Caudate nucleus (tissue), 63 donors: ENCODE measurements at places on chromosomes 1 and 21.

GRCh38 chr1:26734501-26735058, 38.8 kb downstream of the ARID1A start:
- no peak for DNase-seq

- DNase-seq = no peak
Measured at GRCh38 chr21:43198376-43198775, 29.6 kb downstream of the CRYAA start.

GRCh38 chr1:159091180-159091560, 14.6 kb upstream of the AIM2 start:
- no peak for DNase-seq

GRCh38 chr1:110647254-110647891, 27.4 kb downstream of the KCNA3 start:
- no peak for DNase-seq

DNA sequence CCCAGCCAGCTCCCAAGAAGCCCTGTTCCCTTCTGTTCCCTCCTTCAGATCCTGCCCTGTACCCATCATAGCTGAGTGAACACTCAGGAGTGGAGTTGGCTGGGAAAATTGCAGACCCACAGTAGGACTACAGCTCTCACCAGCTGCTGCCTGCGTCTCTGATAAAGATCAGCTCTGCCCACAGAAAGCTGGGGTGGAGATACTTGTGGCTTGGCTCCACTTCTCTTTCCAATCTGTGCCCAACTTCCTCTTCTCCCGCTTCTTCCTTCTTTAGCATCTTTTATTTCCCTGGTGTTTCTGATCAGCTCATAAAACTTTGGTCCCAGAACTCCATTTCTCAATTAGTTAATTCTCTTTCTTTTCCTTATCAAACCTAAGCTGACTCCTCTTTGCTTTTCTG, 5.5 kb upstream of the CD1A start:
- no peak for DNase-seq

DNA sequence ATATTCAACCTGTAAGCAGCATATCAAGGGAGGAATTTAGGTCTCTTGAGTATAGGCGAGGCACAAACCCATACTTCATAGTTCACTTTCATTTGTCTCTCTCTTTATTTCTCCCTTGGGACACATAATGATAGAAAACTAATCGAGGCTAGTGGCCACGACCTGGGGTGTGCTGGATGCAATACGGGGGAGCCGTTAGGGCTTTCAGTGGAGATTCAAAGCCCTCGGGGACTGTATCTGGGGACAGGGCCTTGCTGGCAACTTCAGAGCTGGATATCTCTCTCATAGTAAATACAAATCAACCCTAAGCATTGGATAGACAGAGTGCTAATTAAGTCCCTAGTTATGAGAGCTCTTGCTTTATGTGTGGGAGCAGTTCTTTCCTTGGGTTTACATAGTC, 36.9 kb upstream of the SLC22A15 start:
- no peak for DNase-seq

DNA sequence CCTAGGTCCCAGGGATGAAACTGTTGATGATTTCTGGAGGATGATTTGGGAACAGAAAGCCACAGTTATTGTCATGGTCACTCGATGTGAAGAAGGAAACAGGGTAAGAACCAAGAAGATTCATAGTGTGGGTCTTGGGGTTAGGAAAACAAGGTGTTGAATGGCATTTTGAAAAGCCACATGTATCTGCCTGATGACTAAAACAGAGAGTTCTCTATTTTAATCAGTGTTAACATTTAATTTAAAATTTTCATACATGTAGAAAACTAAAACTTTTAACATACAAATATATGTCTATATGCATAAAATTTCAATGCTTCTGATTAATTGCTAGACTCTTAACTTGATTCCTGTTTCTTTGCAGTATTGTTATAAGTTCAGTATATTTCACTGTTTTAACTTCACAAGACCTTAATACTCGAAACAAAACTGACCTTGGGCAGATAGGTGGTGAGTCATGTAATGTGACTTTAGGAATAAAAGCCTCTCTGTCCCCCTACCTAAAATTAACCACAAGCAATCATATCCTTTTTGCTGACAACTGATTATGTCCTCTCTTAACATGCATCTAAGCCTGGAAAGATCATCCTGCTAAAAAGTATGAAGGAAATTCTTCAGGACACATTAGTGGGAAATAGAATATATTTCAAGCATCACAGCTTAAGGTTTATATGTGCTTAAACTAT, 95.6 kb downstream of the PTPRC start:
- DNase-seq = no peak

GRCh38 chr1:56844545-56845136, 10.0 kb upstream of the C8A start:
- DNase-seq = no peak

GRCh38 chr1:244218220-244218619, 167.1 kb downstream of the ZBTB18 start:
- DNase-seq = peak; percentile 70

DNA sequence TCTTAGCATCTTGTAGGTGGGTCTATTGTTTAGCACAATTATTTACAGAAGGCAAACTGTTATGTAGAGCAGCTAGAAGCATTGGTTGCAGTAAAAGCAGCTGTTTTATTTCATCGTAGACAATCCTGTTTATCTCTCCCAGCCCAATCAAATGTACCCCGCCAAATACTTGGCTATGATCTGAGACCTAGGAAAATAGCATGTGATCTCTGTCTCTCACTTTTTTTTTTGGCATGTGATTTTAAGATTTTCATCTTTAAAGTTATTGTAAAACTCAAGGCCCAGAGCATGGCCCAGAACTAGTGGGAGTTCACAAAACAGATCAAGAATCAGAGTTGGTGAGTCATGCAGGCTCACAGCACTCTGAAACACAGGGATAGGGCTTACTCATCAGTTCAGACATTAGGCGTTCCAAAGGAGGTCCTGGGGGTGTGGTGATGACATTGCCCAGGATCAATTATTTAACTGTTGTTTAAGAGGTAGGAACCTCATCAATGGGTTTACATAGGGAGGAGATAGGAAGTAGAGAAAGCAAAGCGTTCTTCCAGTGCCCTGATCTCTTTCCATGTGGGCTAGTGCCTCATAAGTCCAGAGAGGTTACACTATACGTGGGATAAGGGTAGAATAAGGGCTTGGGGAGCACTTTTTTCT, 40.2 kb downstream of the TBX19 start:
- DNase-seq = no peak

DNA sequence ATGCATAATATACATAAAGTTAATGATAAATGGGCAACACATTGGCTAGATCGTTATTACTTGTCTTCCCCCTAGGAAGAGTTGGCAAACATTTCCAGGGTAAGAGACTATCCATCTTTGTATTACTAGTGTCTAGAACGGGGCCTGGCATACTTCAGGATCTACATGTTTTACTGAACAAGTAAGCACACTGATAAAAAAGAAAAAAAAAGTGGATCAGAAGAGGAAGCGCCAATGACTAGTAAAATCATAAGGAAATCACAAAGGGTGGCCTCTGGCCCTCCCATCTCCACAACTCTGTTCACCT, 482 bp downstream of the TM2D1 start:
- no peak for DNase-seq

- no peak for DNase-seq
Measured at GRCh38 chr1:15541231-15541792, 14.7 kb downstream of the DNAJC16 start.

- no peak for DNase-seq
Measured at GRCh38 chr1:23600283-23600682, 41.0 kb upstream of the ID3 start.

DNA sequence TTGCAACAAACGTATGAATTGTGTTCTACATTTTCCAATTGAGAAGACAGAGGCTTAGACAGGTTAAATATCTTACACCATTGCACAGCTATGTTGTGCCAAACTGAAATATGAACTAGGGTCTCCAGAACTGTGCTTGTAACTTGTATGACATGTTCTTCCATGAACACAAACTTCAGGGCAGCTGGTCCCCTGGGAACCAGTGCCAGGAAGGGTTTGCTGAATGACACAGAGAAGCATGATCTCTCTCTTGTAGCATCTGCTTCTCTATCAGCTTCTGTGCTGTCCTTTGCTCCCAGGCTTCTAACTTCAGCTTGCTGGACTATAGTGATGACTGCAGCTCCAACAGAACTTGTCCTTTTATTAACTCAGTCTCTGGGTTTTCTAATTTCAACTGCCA, 385.5 kb downstream of the SIPA1L2 start:
- DNase-seq = no peak

- no peak for DNase-seq
Measured at GRCh38 chr1:36081926-36082485, 1.9 kb upstream of the TEKT2 start.

- DNase-seq = no peak
Measured at GRCh38 chr1:43830802-43831201, 102.8 kb upstream of the ARTN start.

DNA sequence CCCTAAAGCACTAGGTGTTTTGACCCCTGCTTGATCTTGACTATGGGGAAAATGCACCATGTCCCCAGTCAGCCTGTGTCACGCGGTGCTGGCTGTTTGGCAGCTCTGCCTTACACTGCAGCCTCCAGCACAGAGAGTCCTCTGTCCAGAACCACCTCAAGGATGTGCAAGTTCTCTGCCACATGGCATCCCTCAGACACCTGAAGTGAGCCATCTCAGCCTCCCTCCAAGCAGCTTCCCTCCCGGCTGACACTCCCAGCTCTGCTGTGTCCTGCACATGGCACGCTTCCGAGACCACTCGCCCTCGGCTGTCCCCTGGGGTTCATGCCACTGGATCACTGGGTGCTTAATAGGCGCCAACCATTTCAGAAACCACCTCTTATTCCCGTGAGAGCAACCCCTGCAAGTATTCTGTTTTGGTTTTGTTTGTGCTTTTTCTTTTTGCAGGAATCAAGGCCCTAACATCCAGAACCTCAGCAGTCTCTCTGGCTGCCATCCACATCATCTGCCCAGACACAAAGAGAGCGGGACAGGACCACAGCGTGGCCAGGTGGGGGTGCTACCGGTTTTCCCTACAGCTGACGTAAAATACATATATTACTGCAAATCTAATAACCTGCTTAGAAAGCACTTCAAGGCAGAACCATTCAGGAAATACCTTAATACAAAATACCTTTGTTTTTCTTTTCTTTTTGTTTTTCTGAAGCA, 45.7 kb downstream of the CAPZB start:
- peak; percentile 49 for DNase-seq

- DNase-seq = no peak
Measured at GRCh38 chr21:28089599-28090441, 902.9 kb downstream of the LTN1 start.

DNA sequence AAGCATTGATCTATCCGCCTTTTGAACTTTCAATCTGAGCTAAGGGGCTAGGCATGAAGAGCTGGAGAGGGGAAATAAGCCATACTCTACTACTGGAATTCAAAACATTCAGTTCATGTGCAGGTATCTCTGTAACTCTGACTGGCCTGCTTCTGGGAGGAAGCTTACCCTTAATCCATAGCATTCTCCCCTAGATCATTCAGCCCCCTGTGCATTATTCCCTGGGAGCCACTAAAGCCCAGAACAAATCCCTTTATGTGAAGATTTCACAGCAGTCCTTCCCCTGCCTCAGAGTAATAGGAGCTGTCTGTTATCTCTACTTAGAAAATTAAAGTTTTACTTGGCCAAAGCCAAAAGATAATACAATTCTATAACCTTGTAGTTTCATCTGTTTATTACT, 300.7 kb downstream of the SEC16B start:
- no peak for DNase-seq

- no peak for DNase-seq
Measured at GRCh38 chr21:38990424-38990794, 184.7 kb downstream of the ETS2 start.

DNA sequence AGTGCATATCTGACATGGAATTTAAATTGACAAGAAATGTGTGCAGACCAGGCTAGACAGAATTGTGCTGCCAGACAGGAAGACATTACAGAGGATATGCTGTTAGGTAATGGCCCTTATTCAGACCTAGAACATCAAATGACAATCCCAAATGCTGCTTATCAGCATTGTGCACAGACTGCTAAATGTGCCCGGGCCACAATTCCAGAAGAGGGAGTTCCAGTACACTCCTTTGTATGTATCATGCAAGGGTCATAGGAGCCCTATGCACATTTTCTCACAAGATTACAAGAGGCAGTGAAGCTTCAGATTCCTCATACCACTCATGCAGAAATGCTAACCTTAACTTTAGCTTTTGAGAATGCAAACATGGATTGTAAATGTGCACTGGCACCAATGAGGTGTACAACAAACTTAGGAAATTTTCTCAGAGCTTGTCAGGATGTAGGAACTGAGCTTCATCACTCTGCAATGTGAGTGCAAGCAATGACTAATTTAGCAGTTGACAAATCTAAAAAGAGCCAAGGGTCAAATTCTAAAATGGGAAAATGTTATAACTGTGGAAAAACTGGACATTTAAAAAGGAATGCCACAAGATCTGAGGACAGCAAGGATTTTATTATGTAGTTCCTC, 273.5 kb downstream of the COL11A1 start:
- DNase-seq = no peak

DNA sequence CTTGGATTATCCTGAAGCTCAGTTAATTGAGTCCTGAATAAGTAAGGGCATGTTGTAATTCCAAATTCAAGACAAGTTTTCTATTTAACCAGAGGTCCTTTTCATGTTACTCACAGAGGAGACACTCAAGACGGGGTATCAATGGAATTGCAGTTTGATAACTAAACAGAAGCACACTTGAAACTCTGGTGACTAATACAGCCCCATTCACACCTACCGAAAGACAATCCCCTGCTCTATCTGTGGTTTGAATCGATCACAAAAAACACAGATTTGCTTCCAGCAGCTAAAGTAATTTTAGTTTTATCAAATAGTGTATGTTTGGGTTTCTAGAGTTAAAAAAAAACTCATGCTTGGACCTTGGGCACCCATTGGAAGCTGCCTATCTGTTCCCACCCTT, 60.4 kb downstream of the TEX35 start:
- DNase-seq = no peak

DNA sequence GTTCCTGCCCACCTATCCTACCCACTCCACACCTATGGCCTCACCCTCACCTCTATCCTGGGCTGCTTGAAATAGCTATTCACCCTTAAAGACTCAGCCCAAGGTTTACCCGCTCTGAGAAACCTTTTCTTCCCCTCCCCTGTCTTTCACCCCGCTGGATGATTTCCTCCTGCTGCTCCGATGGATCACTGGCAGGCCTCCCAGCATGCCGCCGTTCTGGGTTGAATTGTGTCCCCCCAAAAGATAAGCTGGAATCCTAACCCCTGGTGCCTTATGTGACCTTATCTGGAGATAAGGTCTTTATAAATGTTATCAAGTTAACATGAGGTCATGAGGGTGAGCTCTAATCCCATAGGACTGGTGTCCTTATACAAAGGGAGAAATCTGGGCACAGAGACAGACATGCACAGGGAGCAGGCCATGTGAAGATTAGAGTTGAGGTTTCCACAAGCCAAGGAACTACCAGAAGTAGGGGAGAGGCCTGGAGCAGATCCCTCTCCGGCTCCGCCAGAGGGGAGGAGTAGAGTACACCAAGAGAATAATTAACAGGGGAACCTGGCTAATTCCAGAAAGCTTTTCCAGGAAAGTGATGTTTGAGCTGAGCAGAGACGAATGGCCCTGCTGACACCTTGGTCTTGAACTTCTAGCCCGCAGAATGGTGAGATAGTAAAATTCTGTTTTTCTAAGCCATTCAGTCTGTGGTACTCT, 110.0 kb upstream of the SERBP1 start:
- no peak for DNase-seq

DNA sequence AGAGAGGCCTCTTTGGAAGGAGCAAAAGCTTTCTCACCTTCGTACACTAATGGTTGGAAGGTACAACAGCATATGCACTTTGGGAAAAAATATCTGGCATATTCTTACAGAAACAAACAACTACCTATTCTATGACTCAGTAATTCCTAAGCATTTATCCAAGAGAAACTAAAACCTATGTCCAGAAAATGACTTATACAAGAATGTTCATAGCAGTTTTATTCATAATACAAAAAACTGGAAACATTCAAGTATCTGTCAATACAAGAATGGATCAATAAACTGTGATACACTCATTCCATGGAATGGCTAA, 8.2 kb downstream of the NBPF1 start:
- no peak for DNase-seq
